ENCODE measurements at places on chromosomes 5 and 9. TPM values are rescaled to one million over a fixed set of nuclear protein-coding genes. Genes with fewer than 3 reads are reported as not detected.

BARHL1 gene
- total RNA-seq: not detected

GDF9 gene
- 0.57 TPM for total RNA-seq

IGIP gene
- 3.5 TPM for total RNA-seq

- no peak for DNase-seq
These were observed 448.5 kb upstream of the GRAMD2B start for GRCh38 chr5:125974679-125975078.

DNA sequence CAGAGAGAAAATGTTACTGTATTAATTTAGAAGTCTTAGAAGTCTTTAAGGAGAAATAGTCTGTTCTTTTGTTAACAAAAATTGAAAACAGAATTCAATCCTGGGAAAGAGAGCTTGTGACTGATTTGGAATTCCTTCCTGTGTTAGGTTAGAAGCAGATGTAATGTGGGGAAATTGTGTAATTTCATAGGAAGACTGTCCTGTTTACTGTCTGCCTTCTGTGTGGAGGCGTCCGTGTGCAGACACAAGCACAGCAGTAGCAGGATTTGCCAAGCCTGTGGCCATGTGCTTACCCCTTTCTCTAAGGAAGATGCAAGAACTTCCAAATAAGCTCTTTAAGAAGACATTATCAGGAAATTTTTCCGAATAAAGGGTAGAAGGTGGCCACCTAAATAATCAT, 36.7 kb upstream of the F2R start:
- no peak for DNase-seq

- no peak for DNase-seq
These were observed 586.4 kb downstream of the TAF11L14 start for GRCh38 chr5:18220631-18221030.

GRCh38 chr9:27047136-27047535, 41.7 kb upstream of the LRRC19 start:
- no peak for DNase-seq

- peak; percentile 28 for DNase-seq
These were observed 2.1 kb upstream of the OGN start for GRCh38 chr9:92406477-92406876.

- no peak for DNase-seq
These were observed 131.6 kb downstream of the GOLPH3 start for GRCh38 chr5:32042551-32042961.

RNF44 gene
- total RNA-seq: 78.0 TPM

ACOT12 gene
- not detected for total RNA-seq

PCDHA11 gene
- not detected for total RNA-seq

DNA sequence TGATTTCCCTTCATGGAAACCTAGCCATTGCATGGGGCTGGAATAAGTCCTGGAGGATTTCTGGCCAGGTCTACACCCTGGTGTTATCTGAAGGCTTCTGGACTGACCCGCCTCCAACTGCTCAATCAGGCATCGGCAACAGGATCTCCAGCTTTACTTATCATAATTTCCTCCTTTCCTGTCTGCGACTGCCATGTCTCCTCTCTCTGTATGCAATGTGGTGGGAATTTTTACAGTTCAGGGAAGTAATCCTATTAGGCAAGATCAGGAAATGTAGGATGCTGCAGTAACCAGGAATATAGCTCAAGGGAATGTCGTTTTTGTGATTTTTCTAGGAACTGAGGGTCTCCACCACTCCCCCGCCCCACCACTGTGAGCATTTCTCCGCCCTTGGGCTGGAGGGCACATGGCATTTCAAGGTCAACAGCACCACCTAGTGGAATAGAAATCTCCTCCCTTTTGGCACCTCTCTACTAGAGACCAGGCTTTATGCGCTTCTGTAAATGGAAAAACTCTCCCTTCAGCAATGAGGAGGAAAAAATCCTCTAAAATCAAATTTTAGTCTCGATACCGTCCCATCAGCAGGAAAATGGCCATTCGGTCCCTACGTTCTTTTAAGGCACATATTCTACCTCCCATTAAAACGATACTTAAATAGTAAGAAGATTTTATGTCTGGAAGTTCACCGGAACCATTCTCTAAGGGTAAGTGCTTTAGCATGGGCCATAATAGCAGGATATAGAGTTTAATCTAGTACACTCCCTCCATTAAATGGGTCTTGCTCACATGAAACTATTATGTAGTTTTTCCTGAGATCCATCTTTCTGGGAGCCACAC, 93.0 kb downstream of the YTHDC2 start:
- DNase-seq: peak; percentile 24

- no peak for DNase-seq
These were observed 98.7 kb downstream of the C5orf15 start for GRCh38 chr5:133869519-133870335.

DNA sequence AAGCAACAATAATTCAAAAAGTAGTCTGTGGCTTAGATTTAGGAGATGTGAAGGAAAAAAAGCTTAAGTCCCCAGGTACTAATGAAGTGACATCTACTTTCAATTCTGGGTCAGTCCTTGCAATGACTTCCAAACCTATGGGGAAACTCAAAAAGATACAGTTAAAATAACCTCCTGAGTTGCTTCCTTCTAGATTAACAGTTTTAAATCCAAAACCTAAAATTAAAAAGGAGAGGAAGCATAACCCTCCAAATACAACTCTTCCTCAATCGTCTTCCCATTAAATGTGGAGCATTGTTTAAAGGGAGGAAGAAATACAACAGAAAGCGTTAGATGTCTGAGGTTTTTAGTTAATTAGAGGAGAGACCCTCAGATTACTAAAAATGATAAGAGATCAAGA, 75.7 kb downstream of the AGTPBP1 start:
- no peak for DNase-seq

DNA sequence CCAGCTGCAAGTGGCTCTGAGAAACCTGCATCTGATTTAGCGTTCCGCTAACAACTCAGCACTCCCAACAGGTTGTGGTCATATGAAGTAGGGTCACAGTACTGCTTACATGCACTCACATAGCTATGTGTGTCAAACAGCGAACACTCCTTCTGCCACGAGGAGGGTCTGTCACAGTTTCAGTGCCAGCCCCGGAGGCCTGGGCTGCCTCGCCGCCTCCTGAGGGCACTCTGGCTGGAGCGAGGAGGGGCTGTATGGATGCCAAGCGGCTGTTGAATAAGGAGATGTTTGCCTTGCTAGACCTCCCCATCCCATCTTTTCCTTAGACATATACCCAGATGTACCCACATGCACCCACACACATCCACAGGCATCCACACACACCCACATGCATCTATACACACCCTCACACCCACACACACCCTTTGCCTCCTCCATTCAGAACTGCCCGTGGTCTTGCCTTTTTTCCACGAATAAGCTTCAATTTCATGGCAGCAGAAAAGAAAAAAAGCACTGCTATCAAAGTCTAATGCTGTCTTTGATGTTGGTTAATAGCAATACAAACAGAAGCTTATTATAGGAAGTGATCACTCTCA, 95.7 kb downstream of the HSD17B3 start:
- DNase-seq: no peak

TSSK1B gene
- not detected for total RNA-seq

HAVCR2 gene
- total RNA-seq: 128 TPM

DNA sequence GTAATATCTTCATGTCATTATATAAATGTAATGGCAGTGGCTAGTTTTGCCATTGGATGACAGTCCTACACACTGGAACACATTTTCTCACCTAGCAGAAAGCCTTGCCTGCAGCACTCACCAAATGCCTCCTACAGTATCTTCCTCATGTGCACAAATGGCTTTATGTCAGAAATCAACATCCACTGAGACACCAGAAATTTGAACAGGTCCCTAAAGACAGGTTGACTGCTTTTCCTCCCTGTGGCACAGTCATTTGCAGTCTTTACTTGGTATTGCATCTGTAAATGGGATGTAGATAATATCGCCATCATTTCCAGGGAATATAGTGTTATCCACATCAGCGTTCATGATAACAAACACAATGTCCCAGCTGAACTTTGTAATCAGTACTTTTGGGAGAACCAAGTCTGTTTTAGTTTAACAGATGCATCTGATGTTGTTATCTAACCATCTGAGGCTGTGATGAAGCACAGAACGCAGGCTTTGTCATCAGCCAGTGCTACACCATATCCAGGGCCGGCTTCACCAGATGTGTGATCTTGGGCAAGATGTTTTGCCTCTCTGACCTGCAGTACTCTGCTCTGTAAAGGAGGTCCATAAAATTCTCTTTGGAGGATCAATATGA, 83.9 kb upstream of the TAS2R1 start:
- no peak for DNase-seq

DNA sequence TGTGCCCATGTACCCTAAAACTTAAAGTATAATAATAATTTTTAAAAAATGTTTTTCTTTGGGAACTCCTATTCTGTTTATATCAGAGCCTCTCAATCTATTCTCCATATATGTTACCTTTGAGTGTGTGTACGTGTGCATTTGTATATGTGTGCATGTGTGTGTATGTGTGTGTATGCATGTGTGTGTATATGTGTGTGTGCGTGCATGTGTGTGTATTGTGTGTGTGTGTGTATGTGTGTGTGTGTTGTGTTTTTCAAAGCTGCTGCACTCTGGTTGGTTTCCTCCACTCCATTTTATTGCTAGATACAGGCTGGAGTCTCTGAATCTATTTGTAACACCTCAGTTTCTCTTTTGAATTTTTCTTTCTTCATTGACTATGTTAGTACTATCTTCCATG, 20.0 kb downstream of the SURF6 start:
- no peak for DNase-seq

DNA sequence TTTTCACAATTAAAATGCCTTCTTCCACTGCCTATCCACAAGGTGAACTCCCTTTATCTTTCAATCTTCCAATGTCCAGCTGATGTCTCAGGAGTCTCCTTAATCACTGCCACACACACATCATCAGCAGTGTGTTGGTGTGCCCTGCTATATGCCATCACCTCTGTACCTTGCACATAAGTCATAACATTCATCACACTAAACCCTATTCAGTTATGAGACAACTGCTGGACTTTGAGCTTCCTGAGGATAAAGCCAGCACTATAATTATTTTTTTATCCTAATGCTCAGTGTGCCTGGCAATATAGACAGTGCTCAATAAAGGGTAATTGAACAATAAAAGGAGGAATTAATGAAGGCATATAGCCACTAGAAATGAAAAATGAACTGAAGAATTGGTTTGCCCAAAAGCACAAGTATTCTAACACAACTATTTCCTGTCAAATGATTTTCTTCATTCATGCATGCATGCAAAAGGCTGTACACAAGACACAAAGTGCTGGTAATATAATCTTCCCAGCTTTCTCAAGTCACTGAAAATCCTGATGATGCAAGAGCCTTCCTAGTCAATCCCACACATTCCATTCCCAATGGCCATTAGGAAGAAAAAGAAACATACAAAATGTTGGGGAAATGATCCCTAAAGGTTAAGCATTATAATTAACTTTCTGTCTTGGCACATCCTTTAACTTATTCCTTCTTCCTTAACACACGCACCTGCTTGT, 32.4 kb downstream of the LPAR1 start:
- DNase-seq: no peak

TYRP1 gene
- total RNA-seq: not detected

TEX53 gene
- total RNA-seq: not detected

GRCh38 chr9:112224401-112225289, 49.5 kb upstream of the SUSD1 start:
- DNase-seq: no peak

All from activated T-helper 1 cell treated with anti-CD3 and anti-CD28 coated beads, Interleukin-12 subunit alpha, Interleukin-12 subunit beta, Interleukin-2, Interleukin-4 antibody, amounts not matched to agents 30 ng/mL and 10 ng/mL and 1 ng/mL, durations not matched to agents 14 hours and 24 hours and 36 hours (primary cell).